ENCODE measurements at places on chromosomes 5 and 9.

- DNase-seq: no peak
Observed at GRCh38 chr5:79611046-79611829, 1.0 kb upstream of the TENT2 start.

DNA sequence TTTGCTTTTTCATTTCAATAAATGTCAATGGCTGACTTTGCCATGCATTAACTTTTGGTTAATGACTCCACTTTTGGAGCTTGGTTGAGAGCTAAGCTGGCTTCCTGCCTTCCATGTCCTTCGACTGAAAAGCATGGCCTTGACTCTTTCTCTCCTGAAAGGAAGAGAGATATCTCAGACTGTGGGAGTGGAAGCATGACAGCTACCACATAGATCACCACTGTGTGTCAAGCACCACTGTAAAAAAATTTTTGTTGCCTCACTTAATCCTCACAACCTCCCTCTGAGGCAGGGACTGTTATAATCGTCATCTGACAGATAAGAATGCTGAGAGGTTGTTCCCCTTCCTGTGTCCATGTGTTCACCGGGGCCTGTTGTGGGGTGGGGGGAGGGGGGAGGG, 184.8 kb downstream of the RORB start:
- no peak for DNase-seq

- no peak for DNase-seq
Observed at GRCh38 chr5:145718956-145719355, 116.2 kb downstream of the PRELID2 start.

GRCh38 chr5:100249884-100250269, 285.3 kb upstream of the FAM174A start:
- DNase-seq: no peak

GRCh38 chr9:126745574-126746411, 59.0 kb upstream of the ZBTB43 start:
- DNase-seq: no peak

DNA sequence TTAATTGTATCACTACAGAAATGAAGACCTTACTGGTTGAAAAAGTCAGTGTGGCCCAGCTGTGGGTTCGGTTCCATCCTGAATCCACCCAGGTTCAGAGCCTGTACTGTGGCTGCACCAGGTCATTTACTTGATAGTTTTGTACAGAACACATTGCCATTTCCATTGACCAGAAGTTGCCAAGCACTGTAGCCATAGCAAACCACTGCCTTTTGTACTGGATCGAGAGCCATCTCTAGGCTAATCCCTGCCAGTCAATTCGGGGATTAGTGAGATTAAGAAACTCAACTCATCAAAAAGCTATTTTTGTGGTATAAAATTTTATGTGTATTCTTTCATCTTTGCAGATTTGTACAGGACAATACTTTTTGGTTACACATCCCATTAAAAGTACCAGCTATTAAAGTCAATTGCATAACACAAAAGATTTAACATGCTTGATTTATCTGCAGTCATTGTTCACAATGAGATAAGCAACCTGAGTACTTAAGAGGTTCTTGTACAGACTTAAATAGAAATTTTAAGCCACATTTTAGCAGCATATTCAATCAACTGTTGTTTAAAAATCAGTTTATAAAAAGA, 108.5 kb upstream of the OTULINL start:
- DNase-seq: no peak

DNA sequence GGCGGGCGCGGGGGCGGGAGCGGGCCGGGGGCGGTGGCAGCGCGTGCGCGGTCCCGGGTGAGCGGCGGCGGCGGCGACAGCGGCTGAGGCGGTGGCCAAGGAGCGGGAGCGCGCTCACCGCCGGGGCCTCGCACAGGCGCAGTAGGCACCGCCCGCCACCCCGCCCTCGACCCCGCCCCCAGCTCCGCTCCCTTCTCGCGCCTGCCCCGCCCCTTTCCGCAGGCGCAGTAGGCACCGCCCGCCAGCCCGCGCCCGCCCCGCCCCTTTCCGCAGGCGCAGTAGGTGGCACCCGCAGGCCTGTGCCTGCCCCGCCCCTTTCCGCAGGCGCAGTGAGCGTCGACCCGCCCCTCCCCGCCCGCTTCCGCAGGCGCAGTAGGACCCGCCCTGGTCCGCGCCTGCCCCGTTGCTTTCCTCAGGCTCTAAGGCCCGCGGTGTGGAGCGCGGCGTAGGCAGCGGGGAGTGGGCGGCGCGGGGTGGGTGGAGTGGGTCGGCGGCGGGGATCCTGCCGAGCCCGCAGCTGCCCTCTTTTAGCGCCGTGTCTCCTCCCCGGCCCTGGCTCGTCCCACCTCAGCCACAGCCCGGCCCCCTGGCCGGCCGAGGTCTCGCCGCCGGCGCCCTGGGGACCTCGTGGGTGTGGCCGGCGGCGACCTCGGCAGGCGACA, at the start of gene CAMSAP1:
TSS of gene CAMSAP1 (minus strand) at position 116 of the 662 bp plus-strand sequence. CDS start 387 bp downstream, outside the sequence.
- peak; percentile 96 for DNase-seq

- DNase-seq: no peak
Observed at GRCh38 chr5:54637654-54638053, 120.1 kb downstream of the SNX18 start.

DNA sequence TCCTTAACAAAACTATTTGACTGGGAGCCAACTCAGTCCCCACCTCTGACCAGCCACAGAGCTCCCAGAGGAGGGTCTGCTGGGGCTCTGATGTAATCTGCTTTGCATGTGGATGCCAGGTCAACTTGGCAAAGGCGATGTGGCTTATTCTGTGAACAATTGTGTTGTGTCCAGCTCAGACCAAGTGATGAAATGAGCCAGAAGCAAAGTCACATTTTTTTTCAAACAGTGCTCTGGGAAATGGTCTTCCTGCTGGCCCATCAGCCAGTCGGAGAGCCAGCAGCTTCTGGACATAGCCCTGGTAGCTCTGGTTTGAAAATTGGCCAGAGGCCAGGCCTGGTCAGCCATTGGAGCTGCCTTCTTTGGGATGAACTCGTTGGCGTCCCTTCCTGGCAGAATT, 86.5 kb downstream of the ANGPTL2 start:
- DNase-seq: no peak

- DNase-seq: no peak
Observed at GRCh38 chr5:140630292-140631035, 2.5 kb downstream of the CD14 start.

DNA sequence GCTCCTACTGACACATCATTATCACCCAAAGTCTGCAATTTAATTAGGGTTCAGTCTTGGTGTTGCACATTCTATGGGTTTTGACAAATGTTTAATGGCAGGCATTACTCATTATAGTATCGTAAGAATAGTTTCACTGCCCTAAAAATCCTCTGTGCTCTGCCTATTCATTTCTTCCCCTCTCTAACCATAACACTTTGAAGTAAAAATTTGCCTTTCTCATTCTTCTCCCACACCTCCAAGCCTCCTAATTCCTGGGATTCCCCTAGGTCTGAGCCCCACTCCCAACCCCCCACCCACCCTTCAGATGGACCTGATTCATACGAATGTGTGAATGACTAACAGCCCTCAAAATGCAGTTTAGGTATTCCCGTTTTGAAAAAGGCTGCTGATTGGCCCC, 18.4 kb downstream of the ENC1 start:
- DNase-seq: no peak

DNA sequence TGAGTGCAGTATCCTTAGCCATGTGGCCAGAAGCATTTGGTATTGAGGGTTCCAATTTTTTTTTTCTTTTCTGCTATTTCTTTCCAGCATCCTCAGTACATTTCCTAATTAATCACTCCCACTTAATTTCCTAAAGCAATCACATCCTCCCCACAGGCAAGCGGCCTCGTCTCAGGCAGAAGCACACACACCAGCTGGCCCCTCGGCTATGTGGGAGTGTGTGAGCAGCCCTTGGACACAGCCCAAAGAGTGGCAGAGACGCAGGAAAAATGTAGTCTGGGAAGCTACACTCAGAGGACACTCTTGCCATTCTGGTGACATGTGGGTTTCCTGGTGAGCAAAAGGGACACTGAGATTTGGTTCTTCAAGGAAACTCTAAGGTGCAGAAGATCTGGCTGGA, 20.7 kb downstream of the SLIT3 start:
- no peak for DNase-seq

DNA sequence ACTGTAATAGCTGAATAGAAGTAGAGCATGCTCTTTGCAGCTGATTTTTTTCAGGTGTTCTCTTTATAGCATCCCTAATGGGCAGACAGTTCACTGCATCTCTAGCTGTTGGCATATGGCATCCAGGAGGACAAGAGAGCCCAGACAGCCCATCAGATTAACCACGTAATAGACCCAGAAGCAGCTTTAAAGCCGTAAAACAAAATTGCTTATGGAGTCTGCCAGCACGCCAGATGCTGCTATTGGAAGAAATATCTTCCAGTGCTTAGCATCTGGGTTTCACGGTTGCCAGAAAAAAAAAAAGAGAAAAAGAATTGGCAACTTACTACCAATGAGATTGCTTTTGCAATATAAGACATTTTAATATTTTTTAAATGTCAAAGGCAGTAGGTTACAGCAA, 869.4 kb upstream of the NUDT12 start:
- no peak for DNase-seq

DNA sequence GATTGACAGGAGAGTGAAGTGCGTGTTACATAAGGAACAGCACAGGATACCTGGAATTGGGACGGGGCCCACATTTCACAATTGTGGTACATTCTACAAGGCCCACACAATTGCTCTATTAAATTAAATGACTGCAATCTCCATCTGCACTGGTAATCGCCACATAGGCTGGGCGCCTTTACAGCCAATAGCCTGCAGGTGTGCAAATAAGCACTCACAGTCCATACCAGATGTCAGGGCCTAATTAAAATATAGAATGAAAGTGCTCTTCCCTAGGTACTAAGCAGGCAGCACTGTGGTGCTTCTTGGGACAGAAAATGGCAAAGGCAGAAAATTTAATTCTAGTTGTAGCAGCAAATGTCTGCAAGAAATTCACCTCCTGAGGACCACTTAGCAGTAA, 82.7 kb downstream of the ATP10B start:
- no peak for DNase-seq

GRCh38 chr5:14895301-14895700, 23.7 kb upstream of the ANKH start:
- no peak for DNase-seq

DNA sequence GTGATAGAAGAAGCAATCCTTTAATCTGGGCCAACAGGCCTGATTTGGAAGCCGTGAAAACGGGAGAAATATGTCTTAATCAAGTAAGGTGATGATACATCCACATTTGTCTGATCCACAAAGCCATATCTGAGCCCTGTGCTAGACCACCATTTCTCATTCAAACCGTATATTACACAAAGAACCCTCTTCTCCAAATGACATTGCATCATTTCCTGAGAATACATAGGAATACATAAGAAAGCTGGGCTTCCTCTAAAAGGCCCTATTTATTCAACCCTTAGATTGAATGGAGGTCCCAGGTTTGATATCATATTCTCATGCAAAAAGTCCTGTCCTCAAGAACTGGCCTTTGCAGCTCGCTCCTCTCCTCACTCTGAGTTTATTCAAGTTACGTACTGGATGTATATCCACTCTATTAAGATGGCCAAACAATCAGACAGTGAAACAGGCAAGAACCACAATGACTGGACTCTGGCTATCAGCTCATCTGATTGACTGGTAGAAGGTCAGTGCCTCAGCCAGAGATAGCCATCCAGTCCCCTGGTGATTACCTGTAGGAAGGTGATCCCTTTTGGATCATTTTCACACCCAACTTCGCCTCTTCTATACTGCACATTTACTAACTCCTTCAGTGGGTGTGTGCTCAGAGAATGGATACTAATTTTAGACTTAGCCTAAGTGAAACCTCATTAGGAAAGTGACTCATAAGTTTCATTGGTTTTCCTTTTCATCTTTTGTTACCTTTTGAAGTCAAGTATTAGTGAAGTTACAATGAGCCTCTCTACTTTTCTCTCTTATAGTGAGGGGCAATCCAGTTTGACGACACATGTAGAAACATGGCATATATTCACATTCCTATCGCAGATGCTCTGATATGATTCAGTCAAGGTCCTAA, 167.6 kb upstream of the WWC1 start:
- no peak for DNase-seq

- DNase-seq: no peak
Observed at GRCh38 chr5:75234251-75234650, 2.4 kb downstream of the ANKRD31 start.

- no peak for DNase-seq
Observed at GRCh38 chr9:3118081-3118480, 274.2 kb upstream of the PUM3 start.

- DNase-seq: no peak
Observed at GRCh38 chr9:135984072-135984710, 23.0 kb upstream of the UBAC1 start.

DNA sequence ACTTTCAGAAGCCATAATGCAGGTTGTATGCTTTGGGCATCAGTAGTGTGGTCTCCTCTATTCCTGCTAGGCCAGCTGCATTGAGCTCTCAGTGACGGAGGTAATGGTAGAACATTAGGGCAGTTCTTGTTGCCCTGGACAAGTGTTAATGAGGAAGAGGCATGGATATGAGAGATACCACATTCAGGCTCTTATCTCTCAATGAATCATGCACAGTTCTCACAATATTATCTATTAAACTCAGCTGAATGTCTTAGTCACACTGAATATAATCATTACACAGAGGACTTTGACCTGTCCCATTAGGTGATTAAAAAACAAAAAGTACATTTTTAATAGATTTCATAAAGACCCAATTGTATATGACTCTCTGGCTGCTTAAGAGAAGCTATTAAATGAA, 76.6 kb upstream of the SSBP2 start:
- no peak for DNase-seq

- DNase-seq: no peak
Observed at GRCh38 chr9:89494199-89494598, 3.7 kb downstream of the SEMA4D start.

DNA sequence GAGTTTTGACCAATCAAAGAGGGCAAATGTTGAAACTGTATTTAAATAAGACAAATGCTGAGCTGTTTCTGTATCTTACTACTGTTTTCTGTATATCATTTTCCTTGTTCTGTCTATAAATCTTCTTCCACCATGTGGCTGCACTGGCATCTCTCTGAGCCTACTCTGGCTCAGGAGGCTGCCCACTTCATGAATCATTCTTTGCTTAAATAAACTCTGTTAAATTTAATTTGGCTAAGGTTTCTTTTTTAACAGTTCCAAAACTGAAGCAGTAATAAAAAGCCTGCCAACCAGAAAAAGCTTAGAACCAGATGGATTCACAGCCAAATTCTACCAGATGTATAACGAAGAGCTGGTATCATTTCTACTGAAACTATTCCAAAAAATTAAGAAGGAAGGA, 40.2 kb upstream of the TAS2R1 start:
- DNase-seq: no peak

DNA sequence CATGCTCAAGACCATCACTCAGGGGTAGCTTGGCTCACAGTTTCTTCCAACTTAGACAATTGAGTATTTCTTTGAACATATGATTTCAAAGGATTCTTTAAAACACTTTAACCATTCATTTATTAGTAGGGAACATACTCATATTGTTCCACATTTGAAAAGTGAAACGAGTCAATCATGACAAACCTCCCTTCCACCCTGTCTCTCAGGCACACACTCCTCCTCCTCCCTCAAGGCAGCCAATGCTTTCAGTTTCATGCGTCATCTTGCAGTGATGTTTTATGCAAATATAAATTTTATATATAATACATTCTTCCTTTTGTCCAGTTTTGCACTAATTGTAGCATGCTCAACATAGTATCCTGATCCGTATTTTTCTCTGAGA, 126.0 kb upstream of the BOD1 start:
- DNase-seq: no peak

- no peak for DNase-seq
Observed at GRCh38 chr5:166111021-166111420, 2180.4 kb upstream of the WWC1 start.

- no peak for DNase-seq
Observed at GRCh38 chr9:17191082-17191481, 56.2 kb downstream of the CNTLN start.
